ENCODE measurements at places on chromosomes 3 and 15.

- no peak for DNase-seq
These were observed 65.5 kb downstream of the KAT2B start for GRCh38 chr3:20105513-20106280.

GRCh38 chr15:30889196-30889595, 14.5 kb upstream of the FAN1 start:
- no peak for DNase-seq

DNA sequence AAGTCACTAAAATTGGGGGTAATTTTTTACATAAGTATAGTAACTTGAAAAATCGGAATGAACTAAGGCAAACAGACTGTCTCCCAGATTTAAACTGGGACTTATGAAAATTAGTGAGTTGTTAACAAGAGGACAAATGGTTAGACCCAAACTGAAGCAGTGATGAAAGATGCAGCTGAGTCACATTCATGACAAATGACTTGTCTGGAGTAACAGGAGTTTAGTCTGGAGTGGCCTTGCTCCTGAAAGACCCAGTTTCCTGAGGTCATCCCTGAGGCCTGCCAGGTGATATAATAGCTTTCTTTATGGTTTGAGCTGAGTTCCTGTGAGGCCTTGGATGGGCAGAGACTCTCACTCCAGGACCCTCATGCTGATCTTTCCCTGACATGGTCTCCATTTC, 9.6 kb upstream of the CTDSPL start:
- no peak for DNase-seq

GRCh38 chr3:159899166-159899565, 89.5 kb upstream of the IL12A start:
- DNase-seq, result no peak

- no peak for DNase-seq
These were observed 137.7 kb downstream of the NSMCE3 start for GRCh38 chr15:29131840-29132420.

DNA sequence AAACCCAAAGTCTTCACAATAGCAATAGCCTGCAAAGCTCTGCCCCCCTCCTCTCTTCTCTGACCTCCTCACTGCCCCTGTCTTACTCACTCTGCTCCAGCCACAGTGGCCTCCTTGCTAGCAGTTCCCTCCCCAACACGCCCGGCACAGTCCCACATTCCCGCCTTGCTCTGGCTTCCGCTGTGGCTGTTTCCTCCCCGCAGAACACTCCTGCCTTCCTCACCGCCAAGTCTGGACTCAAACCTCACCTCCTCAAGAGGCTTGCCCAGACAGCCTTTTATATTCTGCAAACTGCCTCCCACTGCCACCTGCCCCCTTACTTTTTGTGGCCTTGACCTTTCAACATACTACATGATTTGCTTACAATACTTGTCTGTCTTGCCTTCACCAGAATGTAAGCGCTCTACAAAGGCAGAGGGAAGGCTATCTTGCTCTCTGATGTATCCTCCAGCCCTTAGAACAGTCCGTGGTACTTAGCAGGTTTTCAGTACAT, 406 bp upstream of the MPI start:
- DNase-seq, result no peak
